Ascending aorta (tissue), 2 donors: ENCODE measurements at places on chromosomes 16 and 17.

- no peak for DNase-seq
These were observed 106.3 kb downstream of the RPTOR start for GRCh38 chr17:80650751-80651518.

GRCh38 chr17:59762049-59762823, 54.8 kb downstream of the VMP1 start:
- no peak for DNase-seq

DNA sequence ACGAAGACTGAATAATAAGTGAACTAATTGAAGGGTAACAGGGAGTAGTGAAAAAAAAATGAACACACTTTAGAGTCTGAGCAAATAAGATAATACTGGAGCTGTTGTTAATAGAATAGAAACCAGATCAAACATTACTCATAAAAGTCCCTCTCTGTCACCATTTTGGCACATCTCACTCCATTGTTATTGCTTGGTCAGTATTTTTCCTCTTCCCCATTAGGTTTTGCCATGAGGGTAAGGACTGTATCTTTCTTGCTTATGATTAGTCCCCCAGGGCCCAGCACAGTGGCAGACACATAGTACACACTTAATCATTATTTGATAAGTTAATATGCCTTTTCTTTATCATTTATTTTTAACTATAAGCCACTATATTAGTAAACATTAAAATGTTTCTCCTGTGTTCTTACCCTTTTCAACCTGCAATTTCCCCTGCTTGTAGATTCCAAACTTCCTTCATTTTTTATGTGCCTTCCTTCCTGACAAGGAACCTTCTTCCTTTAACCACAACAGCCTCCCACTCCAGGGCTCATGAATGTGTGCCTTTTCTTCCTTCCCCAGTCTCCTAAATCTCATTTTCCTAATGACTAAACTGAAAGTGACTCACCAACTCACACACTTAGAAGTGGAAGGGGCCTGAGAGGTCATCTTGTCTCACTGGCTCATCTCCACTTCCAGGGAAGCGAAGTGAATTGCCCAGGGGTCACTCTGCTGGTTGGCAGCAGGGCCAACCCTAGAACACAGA, 88.2 kb upstream of the HAS3 start:
- DNase-seq: no peak

- no peak for DNase-seq
These were observed 677 bp upstream of the ZNHIT3 start for GRCh38 chr17:36485805-36486203.

- DNase-seq: no peak
These were observed 9.3 kb upstream of the STH start for GRCh38 chr17:45989759-45990158.
